ENCODE measurements at places on chromosomes 7 and 10. TPM values are rescaled to one million over a fixed set of nuclear protein-coding genes. Genes with fewer than 3 reads are reported as not detected.

CHRM2 gene
- total RNA-seq, result 0.11 TPM

VWA2 gene
- not detected for total RNA-seq

MYO1G gene
- total RNA-seq, result 0.33 TPM

CWF19L1 gene
- total RNA-seq, result 16.1 TPM

SGCE gene
- total RNA-seq, result 62.4 TPM

SLC16A12 gene
- total RNA-seq, result 1.5 TPM

HOXA3 gene
- total RNA-seq, result 4.7 TPM

MEPCE gene
- total RNA-seq, result 34.1 TPM

PTPRE gene
- total RNA-seq, result 3.5 TPM

ZDHHC16 gene
- 109 TPM for total RNA-seq

LHPP gene
- total RNA-seq, result 18.0 TPM

ACTA2 gene
- total RNA-seq, result 59.0 TPM

ICA1 gene
- 9.2 TPM for total RNA-seq

NAPEPLD gene
- 11.8 TPM for total RNA-seq

NHLRC2 gene
- total RNA-seq, result 8.6 TPM

TAS2R39 gene
- not detected for total RNA-seq

CYP2C19 gene
- total RNA-seq, result under 0.01 TPM

SYT15 gene
- total RNA-seq, result 0.22 TPM

GJD4 gene
- total RNA-seq, result not detected

TCF7L2 gene
- 3.9 TPM for total RNA-seq

NAT16 gene
- total RNA-seq, result not detected

OR2A12 gene
- total RNA-seq, result not detected

OIT3 gene
- total RNA-seq, result under 0.01 TPM

ANKRD2 gene
- total RNA-seq, result 5.4 TPM

TMEM236 gene
- total RNA-seq, result 0.39 TPM

LIPF gene
- total RNA-seq, result not detected

TMEM130 gene
- total RNA-seq, result not detected

IFIT5 gene
- 13.7 TPM for total RNA-seq

ASZ1 gene
- not detected for total RNA-seq

CCL24 gene
- not detected for total RNA-seq

PNLIPRP1 gene
- total RNA-seq, result not detected

A1CF gene
- 3.3 TPM for total RNA-seq

SAP25 gene
- 0.79 TPM for total RNA-seq

SPDYE9 gene
- total RNA-seq, result not detected

MCM10 gene
- 3.5 TPM for total RNA-seq

NKX1-2 gene
- not detected for total RNA-seq

SLC29A4 gene
- total RNA-seq, result 0.43 TPM

PNLIPRP3 gene
- total RNA-seq, result not detected

TAS2R5 gene
- 2.6 TPM for total RNA-seq

PPP1R17 gene
- not detected for total RNA-seq

TEX36 gene
- total RNA-seq, result under 0.01 TPM

MYL10 gene
- total RNA-seq, result not detected
